Neural crest cell (in vitro differentiated cells): ENCODE measurements at places on chromosomes 1 and 21.
A peak's percentile ranks its signal among the peaks of the same experiment; 100 is the strongest.

- no peak overlapping the region for H3K27ac ChIP-seq
- H3K36me3 ChIP-seq = no peaks in the 10 kb centered on the region
- H3K4me3 ChIP-seq = no peak overlapping the region
- no peaks in the 10 kb centered on the region for H3K27me3 ChIP-seq
These were observed 492.3 kb upstream of the PRMT6 start for GRCh38 chr1:106564192-106564591.

DNA sequence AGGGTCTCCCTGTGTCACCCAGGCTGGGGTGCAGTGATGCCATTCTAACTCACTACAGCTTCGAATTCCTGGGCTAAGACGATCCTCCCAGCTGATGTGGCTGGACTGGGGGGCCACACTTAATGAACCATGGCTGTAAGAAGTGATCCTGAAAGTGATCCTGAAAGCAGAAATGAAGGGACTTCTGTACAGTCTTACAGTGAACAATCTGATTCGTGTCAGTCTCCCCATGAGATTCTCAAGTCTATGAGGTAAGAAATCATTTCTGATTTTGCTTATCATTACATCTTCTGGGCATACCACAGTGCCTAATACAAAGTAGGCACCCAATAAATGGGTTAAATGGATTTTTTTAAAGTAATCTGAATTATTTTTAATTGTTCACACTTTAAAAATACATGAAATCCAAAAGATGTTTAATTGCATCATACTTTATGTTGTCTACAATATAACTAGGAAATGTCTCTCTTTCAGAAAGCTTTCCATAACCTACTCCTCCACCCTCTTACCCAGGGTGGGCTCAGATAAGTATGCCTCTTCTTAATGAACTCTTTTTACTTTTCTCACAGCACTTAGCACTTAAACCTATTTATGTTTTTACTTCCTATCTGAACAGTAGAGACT is 21.5 kb downstream of the TUT4 start:
- H3K36me3 ChIP-seq = peaks cover 24% of the 10 kb centered on the region
- H3K27ac ChIP-seq = peak overlapping the region; percentile 75
- peaks cover 5% of the 10 kb centered on the region for H3K4me1 ChIP-seq
- DNase-seq = no peak
- H3K4me3 ChIP-seq = no peak overlapping the region

DNA sequence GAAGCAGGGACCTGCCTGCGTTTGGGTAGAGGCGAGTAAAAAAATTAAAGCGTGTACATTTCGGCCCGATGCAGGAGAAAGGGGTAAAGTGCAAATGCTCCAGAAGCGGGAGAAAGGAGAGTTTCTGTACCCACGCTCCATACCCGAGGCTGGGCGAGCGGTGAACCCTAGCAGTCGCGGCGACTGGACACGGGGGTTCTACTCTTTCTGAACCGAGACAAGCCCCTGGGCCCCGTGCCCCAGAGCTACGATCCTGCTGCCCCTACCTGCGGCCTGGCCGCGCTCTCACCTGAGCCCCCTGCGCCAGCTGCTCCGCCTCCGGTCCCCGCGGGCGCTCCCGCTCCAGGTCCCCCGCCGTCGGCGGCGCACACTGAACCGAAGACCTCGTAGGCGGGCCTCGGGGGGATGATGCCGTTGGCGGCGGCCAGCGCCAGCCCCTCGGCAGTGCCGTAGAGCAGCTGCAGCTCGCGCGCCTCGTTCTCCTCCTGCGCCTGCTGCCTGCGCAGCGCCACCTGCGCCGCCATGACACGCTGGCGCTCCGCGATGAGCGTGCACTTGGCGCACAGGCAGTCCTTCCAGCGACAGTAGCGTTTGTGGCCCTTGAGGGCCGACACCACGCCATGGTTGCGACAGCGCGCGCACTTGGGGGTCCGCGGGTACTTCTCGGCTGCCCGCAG is 2.4 kb downstream of the DMRTA2 start:
- no peak for DNase-seq
- peaks cover 96% of the 10 kb centered on the region for H3K27me3 ChIP-seq
- peaks cover 6% of the 10 kb centered on the region for H3K36me3 ChIP-seq
- no peak overlapping the region for H3K27ac ChIP-seq
- peak overlapping the region; percentile 71 for H3K4me3 ChIP-seq

GRCh38 chr1:194755241-194755994 is 1569.0 kb upstream of the B3GALT2 start:
- H3K36me3 ChIP-seq = no peaks in the 10 kb centered on the region
- H3K4me1 ChIP-seq = no peaks in the 10 kb centered on the region
- no peaks in the 10 kb centered on the region for H3K27me3 ChIP-seq
- no peak overlapping the region for H3K4me3 ChIP-seq

- no peaks in the 10 kb centered on the region for H3K36me3 ChIP-seq
- H3K27me3 ChIP-seq = no peaks in the 10 kb centered on the region
- no peak overlapping the region for H3K27ac ChIP-seq
These were observed 24.0 kb downstream of the TMPRSS2 start for GRCh38 chr21:41483973-41484372.

- DNase-seq = no peak
- H3K27ac ChIP-seq = no peak overlapping the region
- H3K4me1 ChIP-seq = no peaks in the 10 kb centered on the region
- H3K36me3 ChIP-seq = no peaks in the 10 kb centered on the region
- H3K27me3 ChIP-seq = peaks cover 12% of the 10 kb centered on the region
- H3K4me3 ChIP-seq = no peak overlapping the region
These were observed 104.1 kb downstream of the SLC35F3 start for GRCh38 chr1:234008591-234008990.

DNA sequence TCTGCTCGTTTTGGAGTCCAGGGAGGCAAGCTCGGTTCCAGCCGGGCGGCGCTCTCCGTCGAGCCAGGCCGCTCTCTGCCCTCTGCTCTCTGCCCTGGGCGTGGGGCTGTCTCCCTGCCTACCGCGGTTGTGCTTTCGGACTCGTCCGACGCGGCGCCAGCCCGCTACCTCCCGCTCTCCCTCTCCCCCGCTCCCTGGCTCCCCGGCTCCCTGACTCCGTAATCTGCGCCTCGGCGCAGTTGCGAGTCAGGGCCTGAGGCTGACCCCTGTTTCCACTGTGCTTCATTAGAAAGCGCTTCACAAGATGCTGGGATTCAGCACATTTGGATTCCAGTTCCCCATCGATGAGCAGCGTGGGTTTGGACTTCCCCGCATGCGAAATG is 2.2 kb downstream of the SOX13 start:
- peak overlapping the region; percentile 50 for H3K27ac ChIP-seq
- H3K27me3 ChIP-seq = peaks cover 4% of the 10 kb centered on the region

DNA sequence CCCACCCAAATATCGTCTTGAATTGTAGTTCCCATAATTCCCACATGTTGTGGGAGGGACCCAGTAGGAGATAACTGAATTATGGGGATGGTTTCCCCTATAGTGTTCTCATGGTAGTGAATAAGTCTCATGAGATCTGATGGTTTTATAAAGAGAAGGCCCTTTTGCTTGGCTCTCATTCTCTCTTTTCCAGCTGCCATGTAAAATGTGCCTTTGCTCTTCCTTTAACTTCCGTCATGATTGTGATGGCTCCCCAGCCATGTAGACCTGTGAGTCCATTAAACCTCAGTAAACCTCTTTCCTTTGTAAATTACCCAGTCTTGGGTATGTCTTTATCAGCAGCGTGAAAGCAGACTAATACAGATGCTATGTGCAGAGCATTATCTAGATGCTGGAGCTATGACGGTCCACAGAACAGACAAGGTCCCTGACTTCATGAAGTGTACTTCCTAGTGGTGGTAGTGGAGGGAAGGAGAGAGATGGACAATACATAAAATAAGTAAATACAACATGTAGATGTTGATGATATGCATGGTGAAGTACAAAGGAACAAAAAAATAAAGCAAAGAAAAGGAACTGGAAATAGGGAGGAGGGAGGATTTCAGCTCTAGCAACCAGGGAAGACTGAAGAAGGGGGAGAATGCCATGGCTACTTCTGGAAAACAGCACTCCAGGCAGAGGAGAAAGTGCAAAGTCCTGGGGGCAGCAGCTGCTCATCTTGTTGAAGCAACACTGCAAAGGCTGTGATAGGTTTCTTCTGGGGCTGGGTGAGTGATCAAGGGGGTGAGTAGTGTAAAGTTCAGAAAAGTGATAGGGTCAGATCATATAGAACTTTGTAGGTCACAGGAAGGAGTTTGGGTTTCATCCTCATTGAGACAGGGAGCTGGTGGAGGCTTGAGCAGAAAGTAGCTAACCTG is 6.8 kb upstream of the RCAN1 start:
- H3K27ac ChIP-seq = peak overlapping the region; percentile 7
- DNase-seq = no peak
- no peak overlapping the region for H3K4me3 ChIP-seq

DNA sequence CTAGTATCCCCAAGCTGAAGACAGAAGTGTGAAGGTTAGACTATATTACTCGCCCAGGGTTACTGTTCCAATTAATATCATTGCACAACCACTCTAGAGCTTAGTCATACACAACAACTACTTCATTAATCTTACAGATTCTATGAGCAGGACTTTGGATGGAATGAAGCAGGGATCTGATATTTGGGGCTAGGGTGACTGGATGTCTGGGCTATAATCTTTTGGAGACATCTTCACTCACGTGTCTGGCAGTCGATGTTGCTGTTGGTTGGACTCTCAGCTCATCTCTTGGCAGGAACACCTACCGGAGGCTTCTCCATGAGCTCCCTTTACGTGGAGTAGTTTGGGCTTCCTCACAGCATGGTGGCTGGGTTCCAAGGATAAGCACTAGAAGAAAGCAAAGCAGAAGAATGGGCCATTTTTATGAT is 519.2 kb upstream of the B3GALT2 start:
- no peaks in the 10 kb centered on the region for H3K27me3 ChIP-seq
- no peak for DNase-seq
- no peak overlapping the region for H3K4me3 ChIP-seq
- H3K36me3 ChIP-seq = no peaks in the 10 kb centered on the region
- peaks cover 13% of the 10 kb centered on the region for H3K4me1 ChIP-seq

DNA sequence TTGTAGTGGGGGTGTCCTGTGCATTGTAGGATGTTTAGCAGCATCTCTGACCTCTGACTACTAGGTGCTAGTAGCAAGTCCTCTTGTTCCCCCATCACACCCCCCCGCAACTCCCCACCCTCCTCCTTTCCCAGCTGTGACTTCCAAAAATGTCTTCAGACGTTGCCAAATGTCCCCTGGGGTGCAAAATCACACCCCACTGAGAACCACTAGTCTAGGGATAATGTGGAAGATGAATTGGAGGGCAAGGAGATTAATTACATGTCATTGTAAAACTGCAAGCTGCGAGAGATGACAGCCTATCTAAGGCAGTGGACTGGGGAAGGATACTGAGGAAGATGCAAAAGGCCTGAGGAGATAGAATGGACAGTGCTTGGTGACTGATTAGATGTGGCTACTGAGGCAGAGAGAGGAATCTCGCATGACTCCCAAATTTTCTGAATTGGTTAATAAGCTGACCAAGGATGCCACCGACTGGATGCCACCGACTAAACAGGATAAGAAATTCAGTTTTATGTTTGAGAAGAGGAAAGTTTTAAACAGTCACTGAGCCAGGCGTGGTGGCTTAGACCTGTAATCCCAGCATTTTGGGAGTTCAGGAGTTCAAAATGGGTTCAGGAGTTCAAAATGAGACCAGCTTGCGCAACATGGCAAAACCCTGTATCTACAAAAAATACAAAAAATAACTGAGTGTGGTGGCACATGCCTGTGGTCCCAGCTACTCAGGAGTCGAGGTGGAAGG is 3.1 kb upstream of the JAK1 start:
- H3K27me3 ChIP-seq = peaks cover 15% of the 10 kb centered on the region
- DNase-seq = no peak
- H3K36me3 ChIP-seq = no peaks in the 10 kb centered on the region
- peak overlapping the region; percentile 38 for H3K4me3 ChIP-seq
- no peak overlapping the region for H3K27ac ChIP-seq
- H3K4me1 ChIP-seq = peaks cover 19% of the 10 kb centered on the region

DNA sequence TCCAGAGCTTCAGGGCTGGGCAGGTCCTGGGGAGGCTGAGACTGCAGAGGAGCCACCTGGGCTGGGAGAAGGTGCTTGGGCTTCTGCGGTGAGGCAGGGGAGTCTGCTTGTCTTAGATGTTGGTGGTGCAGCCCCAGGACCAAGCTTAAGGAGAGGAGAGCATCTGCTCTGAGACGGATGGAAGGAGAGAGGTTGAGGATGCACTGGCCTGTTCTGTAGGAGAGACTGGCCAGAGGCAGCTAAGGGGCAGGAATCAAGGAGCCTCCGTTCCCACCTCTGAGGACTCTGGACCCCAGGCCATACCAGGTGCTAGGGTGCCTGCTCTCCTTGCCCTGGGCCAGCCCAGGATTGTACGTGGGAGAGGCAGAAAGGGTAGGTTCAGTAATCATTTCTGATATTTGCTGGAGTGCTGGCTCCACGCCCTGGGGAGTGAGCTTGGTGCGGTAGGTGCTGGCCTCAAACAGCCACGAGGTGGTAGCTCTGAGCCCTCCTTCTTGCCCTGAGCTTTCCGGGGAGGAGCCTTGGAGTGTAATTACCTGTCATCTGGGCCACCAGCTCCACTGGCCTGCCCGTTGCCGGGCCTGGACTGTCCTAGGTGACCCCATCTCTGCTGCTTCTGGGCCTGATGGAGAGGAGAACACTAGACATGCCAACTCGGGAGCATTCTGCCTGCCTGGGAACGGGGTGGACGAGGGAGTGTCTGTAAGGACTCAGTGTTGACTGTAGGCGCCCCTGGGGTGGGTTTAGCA is 9.3 kb downstream of the MYBPH start:
- DNase-seq = no peak
- peak overlapping the region; percentile 87 for H3K27ac ChIP-seq
- H3K4me3 ChIP-seq = no peak overlapping the region
- H3K4me1 ChIP-seq = no peaks in the 10 kb centered on the region
- no peaks in the 10 kb centered on the region for H3K27me3 ChIP-seq

GRCh38 chr1:104235141-104235540 is 485.4 kb downstream of the AMY1C start:
- H3K27me3 ChIP-seq = no peaks in the 10 kb centered on the region
- H3K36me3 ChIP-seq = no peaks in the 10 kb centered on the region
- H3K4me3 ChIP-seq = no peak overlapping the region
- H3K4me1 ChIP-seq = no peaks in the 10 kb centered on the region
- H3K27ac ChIP-seq = no peak overlapping the region

DNA sequence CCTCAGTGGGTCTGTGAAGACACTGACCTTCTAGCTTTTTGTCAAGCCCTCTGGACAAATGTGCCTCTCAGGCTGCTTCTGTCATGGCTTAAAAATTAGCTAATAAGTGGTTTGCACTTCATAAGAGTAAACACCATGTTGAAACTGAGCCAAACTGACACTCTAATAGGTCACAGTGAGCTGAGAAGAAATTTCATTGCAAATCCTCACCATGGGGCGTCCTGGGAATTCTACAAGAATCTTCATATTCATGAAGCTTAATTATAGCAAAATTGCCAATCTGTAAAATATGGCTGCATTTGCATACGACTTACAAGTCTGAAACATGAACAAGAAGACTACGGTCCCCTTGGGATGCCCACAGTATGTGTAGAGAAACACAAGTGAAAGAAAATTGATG is 188.6 kb downstream of the DSCAM start:
- no peaks in the 10 kb centered on the region for H3K27me3 ChIP-seq
- H3K4me3 ChIP-seq = no peak overlapping the region
- no peaks in the 10 kb centered on the region for H3K36me3 ChIP-seq
- DNase-seq = no peak
- H3K4me1 ChIP-seq = no peaks in the 10 kb centered on the region
- no peak overlapping the region for H3K27ac ChIP-seq
